ENCODE measurements at places on chromosomes 13 and 19. TPM values are rescaled to one million over a fixed set of nuclear protein-coding genes. Genes with fewer than 3 reads are reported as not detected.

- DNase-seq = no peak
Observed at GRCh38 chr13:60226507-60226906, 62.8 kb upstream of the DIAPH3 start.

DNA sequence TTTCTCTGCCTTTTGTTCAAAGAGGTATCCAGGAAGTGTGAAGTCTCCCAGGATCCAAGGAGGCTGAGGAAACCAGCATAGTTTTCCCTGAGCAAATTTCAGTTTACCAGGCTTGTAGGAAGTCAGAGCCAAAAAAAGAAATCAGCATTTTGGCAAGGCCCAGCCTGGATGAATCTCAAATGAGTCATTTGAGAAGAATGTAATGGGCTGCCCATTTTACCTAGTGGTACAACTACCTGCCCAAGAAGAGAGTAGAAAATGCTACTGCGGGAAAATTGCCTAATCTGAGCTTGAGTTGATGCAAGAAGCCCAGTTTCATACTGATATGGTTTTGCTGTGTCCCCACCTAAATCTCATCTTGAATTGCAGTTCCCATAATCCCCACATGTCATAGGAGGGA lies 284.1 kb upstream of the ZNF507 start:
- DNase-seq = no peak

DNA sequence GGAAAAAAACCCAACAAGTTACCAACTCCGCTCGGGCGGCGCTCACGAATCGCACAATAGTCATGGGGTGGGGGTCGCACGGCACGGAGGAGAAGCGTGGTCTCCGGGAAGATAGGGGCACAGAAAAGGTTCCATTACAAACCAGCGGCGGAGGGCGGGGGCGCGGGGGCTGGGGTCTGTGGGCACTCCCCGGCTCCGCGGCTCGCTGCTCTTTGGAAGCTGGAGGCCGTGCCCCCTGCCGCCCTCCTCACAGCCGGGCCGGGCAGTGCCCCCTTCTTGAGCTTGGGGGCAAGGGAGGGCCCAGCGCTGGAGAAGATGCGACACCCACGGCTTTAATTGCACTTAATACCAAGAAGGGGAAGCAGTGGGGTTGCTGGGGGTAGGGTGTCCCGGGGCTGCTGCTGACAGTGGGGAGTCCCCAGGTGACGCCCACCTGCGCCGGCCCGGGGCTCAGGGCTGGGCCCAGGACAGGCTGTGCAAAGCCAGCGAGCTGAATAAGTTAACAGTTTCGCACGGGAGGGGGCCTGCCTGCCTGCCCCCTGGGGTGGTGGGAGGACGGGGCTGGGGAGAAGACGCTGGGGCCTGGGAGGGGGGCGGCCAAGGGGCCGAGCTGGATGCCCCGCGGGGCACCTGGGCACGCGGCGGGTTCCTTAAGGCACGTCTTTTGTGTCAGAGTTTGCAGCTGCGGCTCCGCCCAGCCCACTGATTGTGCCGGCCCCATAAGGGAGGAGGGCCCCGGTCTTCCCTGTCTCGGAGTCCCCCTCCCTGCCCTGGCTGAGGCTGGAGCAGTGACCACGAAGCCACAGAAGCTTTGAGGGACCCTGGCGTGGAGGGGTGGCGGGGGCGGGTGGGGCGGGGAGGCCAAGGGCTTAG lies 9.8 kb downstream of the DCAF15 start:
- DNase-seq = no peak

GRCh38 chr19:46962030-46962570 lies 57.5 kb upstream of the NPAS1 start:
- no peak for DNase-seq

- DNase-seq = no peak
Observed at GRCh38 chr13:42177189-42177588, 94.8 kb upstream of the AKAP11 start.

GRCh38 chr19:3576696-3577443 lies 4.1 kb downstream of the HMG20B start:
- DNase-seq = peak; percentile 65

- DNase-seq = no peak
Observed at GRCh38 chr13:99214232-99214631, 13.6 kb downstream of the UBAC2 start.

The CCDC169 gene
- total RNA-seq = 1.5 TPM

DNA sequence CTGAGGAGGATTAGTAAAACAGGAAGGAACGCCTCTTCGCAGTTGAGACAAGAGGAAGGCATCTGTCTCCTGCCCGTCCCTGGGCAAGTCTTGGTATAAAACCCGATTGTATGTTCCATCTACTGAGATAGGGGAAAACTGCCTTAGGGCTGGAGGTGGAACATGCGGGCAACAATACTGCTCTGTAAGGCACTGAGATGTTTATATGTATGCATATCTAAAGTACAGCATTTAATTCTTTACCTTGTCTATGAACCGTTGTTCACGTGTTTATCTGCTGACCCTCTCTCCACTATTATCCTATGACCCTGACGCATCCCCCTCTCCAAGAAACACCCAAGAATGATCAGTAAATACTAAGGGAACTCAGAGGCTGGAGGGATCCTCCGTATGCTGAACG lies 722 bp upstream of the TIMM50 start:
- DNase-seq = no peak

GRCh38 chr13:113897966-113898365 lies 34.1 kb upstream of the GAS6 start:
- no peak for DNase-seq

The PTGIR gene
- total RNA-seq = 10.1 TPM

The FCER2 gene
- total RNA-seq = 1.0 TPM

The ZNF540 gene
- 8.4 TPM for total RNA-seq

- DNase-seq = no peak
Observed at GRCh38 chr13:113448885-113449692, 4.2 kb downstream of the ADPRHL1 start.

- DNase-seq = no peak
Observed at GRCh38 chr19:50820549-50821247, 2.9 kb downstream of the KLK1 start.

The FNDC3A gene
- total RNA-seq = 67.8 TPM

- DNase-seq = no peak
Observed at GRCh38 chr13:97100821-97101220, 106.5 kb upstream of the OXGR1 start.

The FGF22 gene
- 0.19 TPM for total RNA-seq

- DNase-seq = peak; percentile 43
Observed at GRCh38 chr13:57624565-57625435, 6.7 kb upstream of the PCDH17 start.

The CGB5 gene
- not detected for total RNA-seq

- DNase-seq = no peak
Observed at GRCh38 chr19:2408247-2408646, 19.1 kb downstream of the TIMM13 start.

DNA sequence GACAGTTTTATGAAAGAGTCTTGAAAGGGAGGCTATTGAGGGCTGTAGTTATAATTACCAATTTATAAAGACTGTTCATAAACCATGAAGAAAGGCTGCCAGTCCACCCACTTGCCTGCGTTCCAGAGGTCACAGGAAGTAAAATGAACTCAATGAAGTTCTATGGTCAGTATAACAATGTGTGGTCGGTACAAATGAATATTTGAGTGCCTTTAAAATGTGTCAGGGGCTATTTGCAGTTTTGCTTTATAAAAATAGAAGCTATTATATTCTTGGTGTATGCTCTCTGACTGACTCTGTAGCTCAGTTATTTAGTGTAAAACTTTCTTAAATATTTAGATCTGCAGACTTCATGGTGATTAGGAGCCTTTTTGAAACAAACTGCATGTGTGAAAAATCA lies 47.0 kb downstream of the ESD start:
- DNase-seq = no peak

The JSRP1 gene
- 5.0 TPM for total RNA-seq

The ZNF99 gene
- total RNA-seq = 0.25 TPM

- no peak for DNase-seq
Observed at GRCh38 chr13:40160618-40161350, 505.3 kb downstream of the COG6 start.

DNA sequence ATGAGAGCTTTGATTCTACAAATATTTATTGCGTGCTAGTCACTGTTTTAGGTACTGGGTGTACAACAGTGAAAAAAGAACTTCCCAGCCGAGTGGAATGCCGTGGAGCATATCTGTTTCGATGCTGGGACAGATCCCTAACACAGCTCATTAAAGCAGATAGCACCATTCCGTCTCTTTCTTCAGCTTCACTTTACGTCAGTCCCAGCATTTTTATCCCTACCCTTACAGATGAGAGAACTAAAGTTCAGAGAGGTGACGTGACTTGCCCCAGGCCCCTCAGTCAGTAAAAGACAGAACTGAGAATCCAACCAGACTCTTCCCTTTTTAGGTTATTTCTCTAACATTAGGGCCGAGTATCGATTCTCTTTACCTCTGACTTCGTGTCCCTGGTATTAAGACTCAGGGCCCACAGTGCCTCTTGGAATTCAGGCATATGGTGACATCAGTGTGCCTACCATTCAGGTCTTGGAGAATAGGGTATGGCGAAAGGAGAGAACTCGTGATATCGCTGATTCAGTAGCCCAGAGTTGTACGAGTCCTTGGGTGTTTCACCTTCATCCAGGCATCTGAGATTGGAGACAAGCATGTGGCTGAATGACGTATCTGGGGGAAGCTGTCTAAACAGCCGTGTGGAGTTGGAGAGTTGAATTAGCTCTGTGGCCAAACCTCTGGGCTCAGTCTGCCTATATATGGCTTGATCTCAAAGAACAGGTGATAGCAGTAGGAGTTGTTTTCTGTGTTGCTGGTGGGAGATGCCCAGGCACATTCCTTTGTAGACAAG lies 27.1 kb downstream of the ACTN4 start:
- DNase-seq = peak; percentile 60

- peak; percentile 83 for DNase-seq
Observed at GRCh38 chr13:98315902-98316301, 138.8 kb upstream of the RNF113B start.

DNA sequence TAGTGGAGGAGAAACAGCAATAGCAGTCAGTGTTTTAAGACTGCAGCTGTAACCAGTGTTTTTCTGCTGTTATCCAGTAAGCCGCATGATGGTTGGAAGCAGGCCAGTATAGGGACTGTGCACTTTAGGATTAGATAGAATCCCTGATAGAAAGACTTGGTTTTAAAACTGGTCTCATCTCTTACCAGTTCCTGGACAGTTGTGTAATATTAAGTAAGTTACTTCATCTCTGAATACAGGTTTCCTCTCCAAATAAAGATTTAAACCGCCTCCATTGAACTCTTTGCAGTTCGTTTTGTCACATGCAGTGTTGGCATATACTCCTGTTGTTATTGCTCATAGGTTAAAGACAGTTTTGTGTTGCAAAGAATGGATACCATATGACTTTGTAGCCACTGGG lies 25.6 kb downstream of the URI1 start:
- no peak for DNase-seq

- DNase-seq = no peak
Observed at GRCh38 chr13:30388406-30389283, 33.6 kb upstream of the UBE2L5 start.

DNA sequence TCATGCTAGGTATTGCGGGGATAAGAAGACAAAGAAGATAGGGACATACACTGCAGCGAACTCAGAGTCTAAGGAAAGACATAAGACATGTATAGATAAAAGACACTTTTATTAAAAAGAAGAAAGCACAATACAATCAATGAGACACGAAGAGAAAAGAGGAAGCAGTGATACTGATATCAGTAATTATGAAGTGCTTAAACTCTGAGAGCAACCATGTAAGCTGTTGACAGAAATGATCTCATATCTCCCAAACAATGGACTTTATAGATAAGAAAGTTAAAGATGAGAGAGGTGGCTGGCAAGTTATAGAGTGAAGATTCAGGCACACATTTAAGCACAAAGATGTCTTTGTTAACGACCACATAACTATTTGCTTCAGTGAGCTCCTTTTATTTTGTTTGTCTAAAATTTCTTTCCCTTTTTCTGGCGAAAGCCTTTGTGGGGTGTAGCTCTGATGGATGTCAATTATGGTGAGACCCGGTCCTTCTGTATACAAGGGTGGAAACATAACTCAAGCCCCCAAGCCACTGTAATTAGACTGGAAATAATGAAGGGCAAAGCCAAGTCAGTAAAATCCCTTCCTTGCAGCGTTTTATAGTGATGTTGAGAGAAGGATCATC lies 818.0 kb upstream of the SLC10A2 start:
- DNase-seq = no peak

The FPR3 gene
- total RNA-seq = 8.5 TPM

GRCh38 chr19:38263689-38264485 lies 486 bp upstream of the SPINT2 start:
- peak; percentile 93 for DNase-seq

- peak; percentile 74 for DNase-seq
Observed at GRCh38 chr13:52599848-52600603, 42.2 kb upstream of the HNRNPA1L2 start.

DNA sequence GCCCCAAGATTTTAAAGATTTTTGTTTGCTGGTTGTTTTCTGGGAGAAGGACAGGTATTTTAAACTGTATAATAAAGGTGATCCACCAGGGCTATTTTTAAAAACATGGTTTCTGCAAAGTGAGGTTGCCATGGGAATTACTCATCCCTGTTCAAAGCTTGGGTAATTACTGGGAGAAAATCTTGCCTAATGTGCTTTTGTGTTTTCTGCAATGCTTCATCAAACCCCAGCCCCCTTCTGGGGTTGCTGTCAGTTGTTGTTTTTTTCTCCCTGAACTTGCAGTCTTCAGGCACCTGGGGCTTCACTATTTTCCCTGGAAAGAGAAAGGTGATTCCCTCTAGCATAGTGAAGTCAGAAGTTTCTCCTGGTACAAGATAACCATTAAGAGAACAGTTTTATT lies 277.2 kb downstream of the NALCN start:
- DNase-seq = no peak

DNA sequence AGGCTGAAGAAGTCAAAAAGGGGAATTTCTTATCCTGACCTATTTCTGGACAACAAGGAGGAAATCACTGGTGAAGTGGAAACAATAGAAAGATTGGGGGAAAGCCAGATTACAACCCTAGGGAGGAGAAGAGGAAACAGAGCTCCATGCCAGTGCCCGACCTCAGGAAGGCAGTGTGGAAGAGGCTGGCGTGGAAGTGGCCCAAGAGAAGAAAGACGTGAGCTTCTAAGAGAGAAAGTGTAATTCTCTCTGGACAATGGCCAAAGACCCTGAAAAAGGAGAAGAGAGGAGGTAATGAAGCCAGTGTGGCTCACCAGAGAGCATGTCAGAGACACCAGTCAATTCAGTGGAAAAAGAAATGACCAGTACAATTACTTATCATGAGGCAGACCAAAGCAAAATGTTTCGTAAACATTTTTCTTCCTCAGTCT lies 52.6 kb upstream of the URAD start:
- DNase-seq = no peak

- no peak for DNase-seq
Observed at GRCh38 chr13:62537593-62537992, 1121.9 kb upstream of the PCDH20 start.

DNA sequence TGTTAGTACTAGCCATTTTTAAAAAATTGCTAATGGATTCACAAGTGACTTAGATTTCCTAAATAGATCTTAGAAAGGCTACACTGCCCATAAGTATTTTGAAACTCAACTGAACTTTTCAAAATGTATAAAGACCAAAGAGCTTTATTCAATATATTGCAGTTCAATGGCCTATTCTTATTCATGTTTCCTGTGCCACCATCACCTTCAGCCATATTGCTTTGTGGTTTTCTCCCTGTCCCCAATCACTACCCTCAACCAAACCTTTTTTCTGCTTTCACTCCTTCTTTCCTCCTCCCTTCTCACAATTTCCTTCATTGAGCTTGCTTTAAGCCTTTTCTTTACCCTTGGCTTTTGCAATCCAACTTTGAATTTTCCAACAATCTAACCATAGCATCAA lies 100.9 kb downstream of the MYCBP2 start:
- no peak for DNase-seq
